Left renal cortex interstitium (tissue), 4 donors: ENCODE measurements at places on chromosomes 16 and 17. TPM values are rescaled to one million over a fixed set of nuclear protein-coding genes. Genes with fewer than 3 reads are reported as not detected.

MT1H gene
- 58.4 TPM for polyA plus RNA-seq

CES5A gene
- polyA plus RNA-seq = 0.08 TPM

NHLRC4 gene
- polyA plus RNA-seq = 7.3 TPM

FAHD1 gene
- polyA plus RNA-seq = 49.5 TPM

C17orf107 gene
- 1.2 TPM for polyA plus RNA-seq
